CD4-positive, alpha-beta memory T cell (primary cell): ENCODE measurements at places on chromosomes 7 and 10. TPM values are rescaled to one million over a fixed set of nuclear protein-coding genes. Genes with fewer than 3 reads are reported as not detected.

The ATRNL1 gene
- polyA plus RNA-seq: not detected

The ZNF365 gene
- 4.2 TPM for polyA plus RNA-seq

The ABCC2 gene
- polyA plus RNA-seq: 0.72 TPM

The DNMBP gene
- not detected for polyA plus RNA-seq

The LRRD1 gene
- polyA plus RNA-seq: not detected

The FBXL13 gene
- not detected for polyA plus RNA-seq

The POLR2J2 gene
- 1.6 TPM for polyA plus RNA-seq

The NRBF2 gene
- polyA plus RNA-seq: 20.3 TPM

The GNG11 gene
- polyA plus RNA-seq: not detected

The SLC26A5 gene
- polyA plus RNA-seq: not detected

The RNLS gene
- polyA plus RNA-seq: 5.8 TPM

The AQP1 gene
- not detected for polyA plus RNA-seq

- no peak for DNase-seq
These were observed 82.9 kb upstream of the HGF start for GRCh38 chr7:81852701-81853100.

DNA sequence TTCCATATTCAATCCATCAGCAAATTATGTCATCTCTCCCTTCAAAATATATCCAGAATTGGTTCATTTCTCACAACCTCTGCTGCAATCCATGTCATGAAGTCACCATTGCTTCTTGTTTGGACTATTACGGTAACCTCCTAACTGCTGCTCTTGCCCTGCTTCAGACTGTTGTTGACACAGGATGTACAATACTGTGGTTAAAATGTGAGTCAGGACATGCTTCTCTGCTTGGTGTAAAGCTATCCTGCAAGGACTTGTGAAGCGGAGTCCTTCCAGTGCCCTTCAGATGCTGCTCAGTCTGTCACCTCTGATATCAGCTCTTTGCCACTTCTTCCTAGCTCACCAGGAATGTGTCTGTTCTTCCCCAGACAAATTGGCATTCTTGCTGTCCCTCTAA lies 10.4 kb upstream of the NXPH1 start:
- no peak for DNase-seq

DNA sequence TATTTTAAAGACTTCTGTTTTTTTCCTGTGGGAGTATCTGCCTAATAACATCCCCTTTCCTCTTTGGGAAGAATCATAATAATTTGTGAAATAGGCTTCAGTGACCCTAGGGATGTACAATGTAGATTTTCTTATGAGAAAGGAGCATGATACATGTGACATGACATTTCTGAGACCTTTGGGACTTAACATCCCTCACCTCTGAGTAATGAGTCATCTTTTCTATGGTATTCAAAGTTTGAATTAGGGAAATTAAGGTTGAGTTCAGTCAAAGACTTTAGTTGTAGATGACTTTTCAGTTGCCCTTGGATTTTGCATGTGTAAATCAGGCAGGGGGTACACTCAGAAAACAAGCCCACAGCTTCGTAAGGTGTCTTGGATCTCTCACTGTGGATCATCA lies 14.3 kb downstream of the GRK5 start:
- no peak for DNase-seq

DNA sequence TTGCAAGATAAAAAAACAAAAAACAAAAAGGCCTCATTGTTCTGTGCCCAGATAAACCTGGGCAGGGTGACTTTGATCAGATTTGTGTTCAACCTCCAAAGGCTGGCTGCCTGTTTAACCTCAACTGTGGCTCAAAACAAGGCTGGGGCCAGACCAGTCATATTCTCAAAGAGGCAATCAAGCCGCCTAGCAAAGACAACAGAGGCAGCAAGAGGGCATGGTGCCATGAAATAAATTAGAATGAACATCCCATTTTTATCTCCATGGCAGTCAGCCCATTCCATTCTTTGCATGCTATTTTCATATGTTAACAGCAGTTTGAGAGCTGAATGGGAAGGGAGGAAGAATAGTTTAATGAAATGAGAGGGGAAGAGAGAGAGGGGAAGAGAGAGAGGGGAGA lies 1150.3 kb downstream of the TYW1 start:
- DNase-seq: no peak

- DNase-seq: no peak
These were observed 76.9 kb upstream of the RSBN1L start for GRCh38 chr7:77619314-77619713.

- no peak for DNase-seq
These were observed 38.1 kb upstream of the GPR141 start for GRCh38 chr7:37645282-37646050.

- no peak for DNase-seq
These were observed 7.3 kb downstream of the TFPI2 start for GRCh38 chr7:93883078-93883916.

DNA sequence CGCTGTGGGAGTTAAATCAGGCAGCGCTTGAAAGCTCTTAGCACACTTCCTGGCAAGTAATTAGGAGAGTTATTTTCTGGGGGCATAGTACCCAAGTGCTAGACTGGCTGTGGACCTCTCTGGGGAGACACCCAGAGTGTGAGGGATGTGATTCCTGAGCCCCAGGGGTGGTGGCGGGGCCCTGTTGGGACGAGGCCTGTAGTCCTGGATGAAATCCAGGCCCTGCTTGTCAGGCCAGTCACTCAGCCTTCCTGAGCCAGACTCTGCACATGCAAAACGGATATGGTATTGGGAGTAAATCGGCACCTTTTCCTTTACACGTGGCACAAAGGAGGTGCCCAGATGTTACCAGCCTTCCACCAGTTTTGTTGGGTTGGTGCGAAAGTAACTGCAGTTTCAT lies 31.2 kb downstream of the TRRAP start:
- DNase-seq: no peak

- no peak for DNase-seq
These were observed 17.4 kb downstream of the IRF5 start for GRCh38 chr7:128954830-128955802.

- no peak for DNase-seq
These were observed 58.8 kb upstream of the AGMO start for GRCh38 chr7:15620491-15621185.

DNA sequence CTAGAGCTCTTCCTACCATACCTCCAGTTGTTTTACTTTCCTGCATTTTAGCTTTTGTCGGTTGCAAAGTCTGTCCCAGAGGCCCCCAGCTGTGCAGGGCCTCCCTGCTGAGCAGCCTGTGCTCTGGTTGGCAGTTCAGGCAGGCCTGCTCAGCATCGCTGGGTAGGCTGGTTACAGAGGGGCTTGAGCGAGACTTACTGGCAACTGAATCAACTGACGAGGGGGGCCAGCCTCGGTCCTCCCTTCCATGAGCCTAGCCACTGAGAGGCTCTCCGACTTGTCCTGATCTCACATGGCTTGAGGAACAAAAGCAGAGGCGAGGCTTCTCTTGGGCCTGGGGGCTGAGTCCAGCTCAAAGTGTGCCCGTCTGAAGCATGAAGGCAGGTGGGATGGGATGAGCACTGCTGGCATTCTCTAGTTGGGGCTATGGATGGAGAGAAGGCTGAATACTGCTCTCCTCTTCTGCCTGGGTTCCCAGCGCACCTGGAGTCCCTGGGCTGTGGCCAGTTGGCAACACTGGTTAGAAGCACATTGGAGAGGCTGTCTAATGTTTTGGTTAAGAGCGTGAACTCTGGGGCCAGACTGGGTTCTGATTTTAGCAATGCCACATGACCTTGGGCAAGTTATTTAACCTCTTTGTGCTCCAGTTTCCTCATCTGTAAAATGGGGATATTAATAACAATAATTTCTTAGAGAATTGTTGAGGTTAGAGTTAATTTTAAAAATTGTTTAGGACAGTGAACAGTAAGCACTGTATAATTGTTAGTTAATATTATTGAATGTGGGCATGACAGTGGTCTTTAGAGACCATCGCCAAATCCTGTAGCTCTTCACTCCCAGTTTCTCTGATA lies 6.9 kb upstream of the SFRP5 start:
- no peak for DNase-seq

GRCh38 chr10:62029401-62029800 lies 127.9 kb downstream of the ARID5B start:
- no peak for DNase-seq

- DNase-seq: no peak
These were observed 134.9 kb downstream of the RAMP3 start for GRCh38 chr7:45292481-45292880.

DNA sequence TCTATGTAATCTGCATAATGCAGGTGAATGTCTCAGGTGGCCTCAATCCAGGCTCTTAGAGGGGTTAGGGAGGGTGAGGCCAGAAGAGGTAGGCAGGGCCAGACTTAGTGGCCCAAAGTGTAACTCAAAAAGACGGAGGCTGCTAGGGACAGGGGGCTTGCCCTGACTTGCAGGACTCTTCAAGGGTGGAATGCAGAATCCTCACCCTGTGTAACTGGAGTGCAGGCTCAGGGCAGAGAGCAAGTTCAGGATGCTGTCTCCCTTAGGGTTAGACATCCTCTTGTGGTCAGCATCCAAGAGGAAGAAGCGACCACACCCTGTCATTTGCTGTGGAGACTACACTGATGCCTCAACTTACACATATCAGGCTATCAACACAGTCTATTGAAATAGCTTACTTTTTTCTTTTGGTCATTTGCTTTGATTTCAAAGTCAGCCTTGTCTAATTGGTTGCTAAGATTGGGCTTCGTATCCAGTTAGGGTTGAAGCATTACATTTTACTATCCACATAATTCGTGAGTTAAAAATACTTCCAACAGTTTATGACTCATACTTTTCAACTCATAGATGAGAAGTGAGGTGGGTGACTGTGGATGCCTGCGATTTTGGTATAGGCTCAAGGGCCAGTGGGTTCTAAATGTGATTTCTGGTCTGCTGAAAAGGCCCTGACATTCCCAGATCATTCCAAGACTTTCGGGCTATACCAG lies 563.6 kb downstream of the SUGCT start:
- no peak for DNase-seq

- DNase-seq: no peak
These were observed 767.2 kb downstream of the TNS3 start for GRCh38 chr7:46814516-46815250.

GRCh38 chr7:87473986-87474385 lies 1.5 kb downstream of the ABCB4 start:
- DNase-seq: no peak

- DNase-seq: no peak
These were observed 11.8 kb upstream of the PNLIPRP2 start for GRCh38 chr10:116608686-116609594.

DNA sequence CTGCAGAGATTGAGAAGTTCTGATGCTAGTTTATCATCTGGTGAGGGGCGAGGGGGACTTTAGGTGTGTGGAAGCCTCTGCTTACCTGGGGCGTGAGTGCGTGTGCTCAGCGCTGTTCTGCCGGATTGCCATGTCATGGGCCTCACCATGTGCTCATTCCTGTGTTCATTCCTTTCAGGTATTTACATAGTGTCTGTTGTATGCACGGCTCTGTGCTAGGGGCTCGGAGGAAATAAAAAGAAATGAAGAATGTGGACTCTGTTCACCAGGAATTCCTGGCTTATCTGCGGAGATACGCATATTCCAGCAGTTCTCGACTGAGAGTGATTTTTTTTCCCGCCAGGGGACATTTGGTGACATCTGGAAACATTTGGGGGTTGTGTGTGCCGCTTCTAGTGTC lies 152.0 kb downstream of the CAMK1D start:
- DNase-seq: no peak
